ENCODE measurements at places on chromosomes 16 and 17.

GRCh38 chr16:12420661-12421209 is 383.0 kb downstream of the CPPED1 start:
- DNase-seq = no peak

DNA sequence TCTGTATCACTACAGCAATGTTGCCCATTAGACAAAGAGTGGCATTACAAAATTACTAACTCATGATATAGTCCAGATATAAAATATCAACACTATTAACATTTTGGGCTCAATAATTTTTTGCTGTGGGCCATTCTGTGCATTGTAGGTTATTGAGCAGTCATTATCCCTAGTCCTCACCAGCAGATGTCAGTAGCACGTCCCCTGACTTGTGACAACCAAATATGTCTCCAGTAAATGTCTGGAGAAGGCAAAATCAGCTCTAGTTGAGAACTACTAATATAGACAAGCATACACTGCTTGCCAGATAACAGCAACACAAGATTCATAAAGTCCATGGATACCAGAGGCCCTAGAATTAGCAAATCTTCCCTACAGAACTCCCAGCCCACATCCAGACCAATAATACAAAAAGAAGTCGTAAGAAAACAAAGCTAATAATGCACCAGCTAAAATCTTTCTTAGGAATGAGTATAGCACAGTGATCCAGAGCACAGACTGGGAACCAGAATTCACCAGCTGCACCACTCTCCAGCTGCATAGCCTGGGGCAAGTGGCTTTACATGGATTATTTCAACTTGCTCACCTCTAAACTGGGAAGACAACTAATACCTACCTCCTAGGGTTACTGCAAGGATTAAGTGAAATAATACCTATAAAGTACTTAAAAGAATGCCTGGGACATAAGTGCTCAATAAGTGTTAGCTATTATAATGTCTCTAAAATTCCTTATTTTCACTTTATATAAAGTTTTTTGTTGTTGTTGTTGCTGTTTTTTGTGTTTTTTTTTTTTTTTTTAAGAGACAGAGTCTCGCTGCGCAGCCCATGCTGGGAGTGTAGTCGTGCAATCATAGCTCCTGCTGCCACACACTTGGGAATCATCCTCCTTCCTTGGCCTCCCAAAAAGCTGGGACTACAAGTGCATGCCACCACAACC is 23.7 kb downstream of the HELZ start:
- no peak for DNase-seq

DNA sequence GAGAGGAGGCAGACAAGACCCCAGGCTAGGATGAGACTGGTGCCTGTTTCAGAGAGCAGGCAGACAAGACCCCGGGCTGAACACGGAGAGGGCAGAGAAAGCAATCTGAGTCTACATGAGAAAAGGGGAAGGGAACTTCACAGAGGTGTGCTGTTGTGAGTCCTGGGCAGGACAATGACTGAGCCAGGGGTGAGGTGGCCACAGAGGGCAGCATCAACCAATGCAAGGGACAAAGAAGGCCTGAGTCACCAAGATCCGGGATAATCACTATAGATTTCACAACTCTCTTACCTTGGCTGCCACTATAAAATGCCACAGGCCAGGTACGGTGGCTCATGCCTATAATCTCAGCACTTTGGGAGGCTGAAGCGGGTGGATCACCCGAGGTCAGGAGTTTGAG is 89.0 kb downstream of the SLC39A11 start:
- DNase-seq = no peak

DNA sequence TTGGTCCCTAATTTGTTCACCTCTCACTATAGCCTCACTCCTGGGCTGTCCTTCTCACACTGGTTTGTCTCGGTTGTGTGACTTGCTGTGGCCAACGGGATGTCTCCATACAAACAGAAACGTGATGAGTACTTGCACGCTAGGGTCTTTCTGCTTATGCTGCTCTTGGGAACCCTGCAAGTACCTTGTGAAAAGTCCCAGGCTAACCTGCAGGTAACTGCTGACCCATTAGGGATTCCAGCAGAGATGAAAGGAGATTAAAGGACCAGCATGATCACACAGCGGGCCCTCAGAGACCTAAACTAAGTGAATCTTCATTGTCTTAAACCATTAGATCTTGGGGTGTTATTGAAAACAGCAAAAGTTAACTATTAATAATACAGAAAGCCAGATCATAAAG is 562.8 kb upstream of the GOT2 start:
- DNase-seq = no peak

DNA sequence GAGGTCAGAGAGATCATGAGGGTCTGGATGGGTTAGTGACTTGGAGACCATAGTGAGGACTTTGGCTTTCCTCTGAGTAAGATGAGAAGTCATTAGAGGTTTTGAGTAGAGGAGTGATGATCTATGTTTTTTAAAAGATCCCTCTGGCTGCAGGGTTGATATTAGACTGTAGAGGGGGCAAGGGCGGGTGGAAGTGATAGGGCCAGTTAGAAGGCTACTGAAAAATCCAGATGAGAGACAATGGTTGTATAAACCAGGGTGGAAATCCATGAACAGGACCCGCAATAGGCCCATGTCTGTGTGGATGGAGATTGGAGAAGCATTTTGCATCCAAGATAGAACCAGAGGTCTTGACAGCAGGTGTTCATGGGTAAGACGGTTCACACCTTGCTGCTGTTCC is 9.8 kb downstream of the ITGAL start:
- no peak for DNase-seq

DNA sequence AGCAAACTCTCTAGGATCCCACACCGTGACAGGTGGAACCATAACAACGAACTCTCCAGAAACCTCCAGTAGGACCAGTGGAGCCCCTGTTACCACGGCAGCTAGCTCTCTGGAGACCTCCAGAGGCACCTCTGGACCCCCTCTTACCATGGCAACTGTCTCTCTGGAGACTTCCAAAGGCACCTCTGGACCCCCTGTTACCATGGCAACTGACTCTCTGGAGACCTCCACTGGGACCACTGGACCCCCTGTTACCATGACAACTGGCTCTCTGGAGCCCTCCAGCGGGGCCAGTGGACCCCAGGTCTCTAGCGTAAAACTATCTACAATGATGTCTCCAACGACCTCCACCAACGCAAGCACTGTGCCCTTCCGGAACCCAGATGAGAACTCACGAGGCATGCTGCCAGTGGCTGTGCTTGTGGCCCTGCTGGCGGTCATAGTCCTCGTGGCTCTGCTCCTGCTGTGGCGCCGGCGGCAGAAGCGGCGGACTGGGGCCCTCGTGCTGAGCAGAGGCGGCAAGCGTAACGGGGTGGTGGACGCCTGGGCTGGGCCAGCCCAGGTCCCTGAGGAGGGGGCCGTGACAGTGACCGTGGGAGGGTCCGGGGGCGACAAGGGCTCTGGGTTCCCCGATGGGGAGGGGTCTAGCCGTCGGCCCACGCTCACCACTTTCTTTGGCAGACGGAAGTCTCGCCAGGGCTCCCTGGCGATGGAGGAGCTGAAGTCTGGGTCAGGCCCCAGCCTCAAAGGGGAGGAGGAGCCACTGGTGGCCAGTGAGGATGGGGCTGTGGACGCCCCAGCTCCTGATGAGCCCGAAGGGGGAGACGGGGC is 1.3 kb downstream of the SPN start:
- no peak for DNase-seq

DNA sequence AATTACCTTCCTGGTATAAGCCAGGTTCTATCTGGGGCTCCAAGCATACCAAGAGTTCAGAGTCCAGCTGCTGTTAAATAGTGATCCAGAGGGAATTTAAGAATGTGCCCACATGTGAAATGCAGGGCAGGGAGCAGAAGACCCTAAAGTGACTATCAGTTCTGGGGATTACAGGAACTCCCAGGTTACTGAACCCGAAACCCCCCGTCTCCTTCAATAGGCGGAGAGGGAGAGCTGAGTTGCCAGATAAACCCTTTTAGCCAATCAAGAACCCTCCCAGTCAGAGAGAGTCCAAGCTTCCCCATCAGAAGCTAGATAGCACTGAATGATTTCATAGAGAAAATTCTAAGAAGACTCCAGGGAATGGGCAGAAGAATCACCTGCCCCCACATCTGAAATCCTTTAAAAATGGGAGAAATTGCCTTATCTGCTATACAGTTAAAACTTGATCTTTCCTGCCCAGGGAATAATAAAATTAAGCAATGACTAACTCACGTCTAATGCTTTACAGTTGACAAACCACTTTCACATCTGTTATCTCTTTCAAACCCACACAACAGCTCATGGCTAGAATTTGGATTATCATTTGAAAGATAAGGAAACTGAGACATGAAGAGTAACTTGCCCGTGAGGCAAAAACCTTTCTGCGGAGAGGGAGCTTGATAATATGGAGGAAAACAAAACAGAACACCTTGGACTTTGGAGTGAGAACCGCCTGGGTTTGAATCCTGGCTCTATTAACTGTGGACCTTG is 10.2 kb downstream of the NOG start:
- no peak for DNase-seq

DNA sequence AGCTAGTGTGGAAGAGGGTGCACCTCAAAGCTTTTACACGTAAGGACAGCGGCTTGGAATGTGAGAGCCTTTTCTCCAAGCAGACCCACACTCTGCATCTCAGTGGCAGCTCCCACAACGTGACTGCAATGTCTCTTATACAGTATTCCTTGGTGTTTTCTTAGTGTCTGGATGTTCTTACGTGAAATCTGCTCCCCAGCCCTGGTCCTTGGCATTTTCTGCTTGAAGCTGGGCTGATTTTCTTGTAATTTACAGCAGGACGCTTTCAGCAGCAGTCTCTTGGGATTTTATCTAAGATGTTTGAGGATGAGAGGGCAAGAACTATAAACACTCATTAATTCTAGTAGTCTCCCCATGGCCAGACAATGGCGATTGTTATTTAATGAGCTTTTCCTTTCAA is 12.1 kb upstream of the POLR3E start:
- no peak for DNase-seq

GRCh38 chr17:81125573-81126081 is 39.7 kb upstream of the PVALEF start:
- no peak for DNase-seq

DNA sequence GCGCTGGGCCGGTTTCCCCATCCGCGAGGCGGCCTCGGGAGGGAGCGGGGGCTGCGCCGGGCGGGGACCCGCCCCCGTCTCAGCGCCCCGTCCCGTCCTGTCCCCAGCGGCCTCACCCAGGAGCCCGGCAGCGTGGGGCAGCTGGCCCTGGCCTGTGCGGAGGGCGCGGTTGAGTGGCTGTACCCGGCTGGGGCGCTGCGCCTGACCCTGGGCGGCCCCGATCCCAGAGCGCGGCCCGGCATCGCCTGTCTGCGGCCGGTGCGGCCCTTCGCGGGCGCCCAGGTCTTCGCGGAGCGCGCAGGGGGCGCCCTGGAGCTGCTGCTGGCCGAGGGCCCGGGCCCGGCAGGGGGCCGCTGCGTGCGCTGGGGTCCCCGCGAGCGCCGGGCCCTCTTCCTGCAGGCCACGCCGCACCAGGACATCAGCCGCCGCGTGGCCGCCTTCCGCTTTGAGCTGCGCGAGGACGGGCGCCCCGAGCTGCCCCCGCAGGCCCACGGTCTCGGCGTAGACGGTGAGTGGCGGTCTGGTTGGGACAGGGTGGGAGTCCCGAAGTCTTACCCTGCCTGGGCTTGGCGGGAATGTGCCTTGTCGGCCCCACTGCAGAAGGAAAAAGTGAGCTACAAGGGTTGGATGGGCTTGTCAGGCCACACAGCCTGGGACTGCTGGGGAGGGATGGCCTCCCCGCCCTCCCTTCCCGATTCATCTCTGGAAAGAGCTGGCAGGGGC is 720 bp downstream of the METRN start:
- no peak for DNase-seq

DNA sequence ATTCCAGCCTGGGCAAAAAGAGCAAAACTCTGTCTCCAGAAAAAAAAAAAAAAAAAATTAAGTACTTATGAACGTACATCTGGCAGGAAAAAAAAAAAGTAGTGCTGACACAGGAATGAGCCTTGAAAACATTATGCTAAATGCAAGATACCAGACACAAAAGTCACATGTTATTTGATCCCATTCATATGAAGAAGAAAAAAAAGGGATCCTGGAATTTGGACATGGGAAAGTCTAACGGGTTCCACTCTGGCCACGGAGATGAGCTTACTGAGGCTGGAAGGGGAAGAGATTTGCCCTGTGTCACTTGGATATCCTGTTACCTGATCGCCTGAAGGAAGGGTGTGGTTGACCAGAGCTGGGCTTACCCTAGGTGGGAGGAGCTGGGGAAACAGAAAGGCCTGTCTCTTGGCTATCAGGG is 251.9 kb downstream of the PARN start:
- no peak for DNase-seq

- no peak for DNase-seq
These were observed 2.3 kb upstream of the KCNJ16 start for GRCh38 chr17:70072546-70073309.

DNA sequence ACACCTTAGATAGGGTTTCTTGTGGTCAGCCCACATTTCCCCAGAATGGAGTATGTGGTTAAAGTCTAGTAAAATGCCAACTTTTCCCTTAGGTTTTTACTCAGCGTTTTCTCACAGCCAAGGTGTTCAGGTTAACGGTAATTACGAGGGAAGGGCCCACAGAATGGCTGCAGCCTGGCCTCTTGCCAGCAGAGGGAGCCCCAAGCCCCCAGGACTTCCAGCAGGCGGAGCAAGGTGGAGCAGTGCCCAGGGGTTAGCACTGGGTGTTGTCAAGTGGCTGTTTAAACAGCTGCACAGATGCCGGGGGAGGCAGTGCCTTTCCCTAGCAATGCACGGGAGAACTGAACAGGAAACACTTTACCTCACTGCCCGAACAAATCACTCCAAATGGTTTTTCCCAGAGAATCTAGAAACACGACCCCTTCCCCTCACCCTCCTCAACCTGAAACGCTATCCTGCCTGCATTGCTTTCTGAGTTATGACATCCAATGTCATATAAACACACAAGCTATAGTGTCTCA is 6.6 kb downstream of the PHB1 start:
- DNase-seq = peak; percentile 45

DNA sequence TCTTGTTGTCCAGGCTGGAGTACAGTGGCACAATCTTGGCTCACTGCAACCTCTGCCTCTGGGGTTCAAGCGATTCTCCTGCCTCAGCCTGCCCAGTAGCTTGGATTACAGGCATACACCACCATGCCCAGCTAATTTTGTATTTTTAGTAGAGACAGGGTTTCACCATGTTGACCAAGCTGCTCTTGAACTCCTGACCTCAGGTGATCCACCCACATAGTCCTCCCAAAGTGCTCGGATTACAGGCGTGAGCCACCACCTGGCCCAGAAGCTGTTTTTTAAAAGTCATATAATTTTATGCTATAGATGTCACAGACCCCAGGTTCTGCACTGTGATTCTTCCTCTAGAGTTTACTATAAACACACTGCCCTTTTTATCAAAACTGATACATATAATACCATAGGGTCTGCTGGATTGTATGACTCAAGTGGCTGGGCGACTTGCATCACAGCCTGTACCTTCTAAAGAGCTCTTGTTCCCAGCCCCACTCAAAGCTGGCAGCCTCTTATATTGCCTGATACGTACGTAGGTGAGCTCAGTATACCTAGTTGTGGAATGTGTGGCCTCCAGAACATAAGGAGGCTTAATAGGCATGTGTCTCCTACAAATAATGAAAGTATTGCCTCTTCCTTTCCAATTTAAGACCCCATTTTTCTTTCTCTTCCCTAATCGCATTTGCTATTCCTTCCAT is 295.8 kb downstream of the ZFHX3 start:
- DNase-seq = no peak

All from omental fat pad (tissue), 4 donors.